ENCODE measurements at places on chromosomes 7 and 10.
A peak's percentile ranks its signal among the peaks of the same experiment; 100 is the strongest.

DNA sequence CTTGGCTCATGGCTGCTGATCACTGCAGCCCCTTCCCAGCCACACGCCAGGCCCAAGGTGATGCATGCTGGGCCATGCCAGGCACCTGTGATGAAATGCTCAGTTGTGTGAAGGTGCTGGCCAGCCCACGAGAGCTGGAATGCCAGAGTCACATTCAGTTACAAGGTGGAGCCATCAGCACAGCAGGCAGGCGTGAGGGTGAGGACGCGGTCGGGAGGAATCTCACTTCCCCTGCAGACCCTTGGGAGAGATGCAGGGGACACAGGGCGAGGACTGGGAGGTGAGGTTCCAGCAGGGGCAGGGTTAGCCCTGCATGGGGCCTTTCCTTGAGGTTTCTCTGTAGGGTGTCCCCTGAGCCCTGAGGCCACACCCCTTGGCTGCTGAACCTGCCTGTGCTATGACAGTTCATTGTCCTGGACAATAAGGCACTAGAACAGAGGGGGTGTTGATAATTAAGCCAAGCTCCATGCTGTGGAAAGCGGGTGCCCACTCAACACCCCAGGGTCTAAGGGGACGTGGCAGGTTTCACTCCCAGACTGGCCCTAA, 82.4 kb downstream of the ADARB2 start:
- no peak for DNase-seq

- no peak for DNase-seq
Observed at GRCh38 chr10:51530541-51530940, 168.9 kb downstream of the CSTF2T start.

- no peak for DNase-seq
Observed at GRCh38 chr7:49091089-49091488, 166.7 kb downstream of the CDC14C start.

GRCh38 chr7:147571436-147572185, 1019.0 kb upstream of the C7orf33 start:
- no peak for DNase-seq

- DNase-seq = no peak
Observed at GRCh38 chr10:86706401-86706841, 38.1 kb downstream of the LDB3 start.

DNA sequence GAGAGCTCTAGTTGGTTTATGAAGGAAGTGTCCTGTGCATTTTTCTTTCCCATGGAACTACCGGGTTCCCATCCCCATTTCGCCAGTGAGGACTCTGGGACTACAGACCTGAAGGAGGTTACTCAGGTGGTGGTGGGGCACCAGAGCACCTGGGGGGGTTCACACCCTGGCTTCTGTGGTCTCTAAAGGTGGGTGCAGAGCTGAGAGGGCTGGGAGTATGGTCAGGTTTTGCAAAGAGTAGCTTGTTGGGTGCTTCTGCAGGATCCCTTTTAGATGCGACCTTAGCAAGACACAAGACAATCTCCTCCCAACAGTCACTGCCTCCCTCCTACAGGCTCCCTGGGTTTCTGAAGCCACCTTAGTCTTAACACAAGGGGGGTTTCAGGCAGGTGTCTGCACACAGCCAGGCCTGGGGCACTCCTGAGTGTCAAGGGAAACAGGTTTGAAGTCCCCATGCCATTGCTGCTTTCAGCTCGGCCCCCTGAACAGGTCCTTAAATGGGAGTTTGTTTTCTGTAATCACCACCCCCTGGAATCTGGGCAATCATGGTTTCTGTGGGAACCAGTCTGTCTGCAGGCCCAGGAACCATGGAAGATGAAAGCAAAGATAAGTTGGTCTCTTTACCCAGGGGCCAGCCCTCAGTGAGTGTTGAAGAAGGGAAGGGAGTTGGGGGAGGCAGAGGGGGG, 9.9 kb upstream of the CXCL12 start:
- peak; percentile 0 for DNase-seq
